DND-41 (cell line): ENCODE measurements at places on chromosomes 16 and 17.

DNA sequence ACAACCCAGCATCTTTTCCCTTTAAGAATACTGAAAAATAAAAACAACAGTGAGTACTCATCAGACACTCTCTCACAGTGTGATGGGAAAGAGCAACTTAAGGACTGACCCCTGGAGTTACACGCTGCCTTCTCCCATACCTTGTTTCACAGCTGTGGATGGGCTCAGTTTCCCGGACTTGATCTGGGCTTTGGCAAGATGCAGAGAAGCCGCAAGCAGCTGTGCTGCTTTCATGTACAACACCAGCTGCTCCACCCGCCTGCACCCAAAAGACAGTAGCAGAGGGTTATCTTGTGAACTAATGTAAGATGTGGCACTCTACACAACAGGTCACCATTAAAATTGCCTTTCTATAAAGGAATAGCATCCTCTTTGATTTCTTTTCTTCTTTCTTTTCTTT is 32.7 kb upstream of the ALDH3A1 start:
- DNase-seq, result no peak

DNA sequence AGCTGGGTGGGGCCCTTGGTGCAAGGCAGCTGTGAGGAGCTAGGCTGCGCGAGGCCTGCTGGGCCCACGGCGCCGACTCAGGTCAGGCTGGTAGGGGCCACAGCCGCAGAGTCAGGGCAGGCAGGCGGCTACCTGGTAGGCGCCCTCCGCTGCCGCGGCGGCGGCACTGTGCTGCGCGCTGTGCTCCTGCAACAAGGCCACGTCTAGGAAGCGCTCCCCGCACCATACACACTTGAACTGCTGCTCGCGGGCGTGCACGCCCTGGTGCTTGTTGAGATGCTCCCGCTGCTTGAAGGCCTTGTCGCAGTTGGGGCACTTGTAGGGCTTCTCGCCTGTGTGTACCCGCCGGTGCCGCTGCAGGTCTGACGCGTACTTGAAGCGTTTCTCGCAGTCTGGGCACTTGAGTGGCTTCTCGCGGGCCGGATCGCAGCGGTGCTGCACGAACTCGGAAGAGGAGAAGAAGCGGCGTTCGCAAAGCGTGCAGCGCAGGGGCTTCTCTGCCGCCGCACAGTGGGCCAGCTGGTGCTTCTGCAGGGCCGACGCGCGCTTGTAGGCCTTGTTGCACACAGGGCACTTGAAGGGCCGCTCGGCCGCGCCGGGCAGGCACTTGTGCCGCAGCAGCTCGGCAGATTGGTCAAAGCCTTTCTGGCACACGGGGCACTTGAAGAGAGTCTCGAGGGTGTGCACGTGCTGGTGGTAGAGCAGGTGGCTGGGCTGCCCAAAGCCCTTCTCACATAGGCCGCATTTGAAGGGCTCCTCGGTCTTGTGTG is 3.9 kb downstream of the ZNF319 start:
- no peak for DNase-seq

GRCh38 chr17:33464669-33465280 is 171.7 kb upstream of the ASIC2 start:
- DNase-seq, result no peak

- DNase-seq, result peak; percentile 94
These were observed 12.4 kb upstream of the AURKB start for GRCh38 chr17:8222630-8223355.

GRCh38 chr17:66753126-66753920 is 81.6 kb upstream of the CACNG5 start:
- DNase-seq, result no peak

- no peak for DNase-seq
These were observed 58.9 kb upstream of the MON1B start for GRCh38 chr16:77132051-77132618.

GRCh38 chr16:29819506-29819905 is 756 bp upstream of the MVP start:
- DNase-seq, result no peak

DNA sequence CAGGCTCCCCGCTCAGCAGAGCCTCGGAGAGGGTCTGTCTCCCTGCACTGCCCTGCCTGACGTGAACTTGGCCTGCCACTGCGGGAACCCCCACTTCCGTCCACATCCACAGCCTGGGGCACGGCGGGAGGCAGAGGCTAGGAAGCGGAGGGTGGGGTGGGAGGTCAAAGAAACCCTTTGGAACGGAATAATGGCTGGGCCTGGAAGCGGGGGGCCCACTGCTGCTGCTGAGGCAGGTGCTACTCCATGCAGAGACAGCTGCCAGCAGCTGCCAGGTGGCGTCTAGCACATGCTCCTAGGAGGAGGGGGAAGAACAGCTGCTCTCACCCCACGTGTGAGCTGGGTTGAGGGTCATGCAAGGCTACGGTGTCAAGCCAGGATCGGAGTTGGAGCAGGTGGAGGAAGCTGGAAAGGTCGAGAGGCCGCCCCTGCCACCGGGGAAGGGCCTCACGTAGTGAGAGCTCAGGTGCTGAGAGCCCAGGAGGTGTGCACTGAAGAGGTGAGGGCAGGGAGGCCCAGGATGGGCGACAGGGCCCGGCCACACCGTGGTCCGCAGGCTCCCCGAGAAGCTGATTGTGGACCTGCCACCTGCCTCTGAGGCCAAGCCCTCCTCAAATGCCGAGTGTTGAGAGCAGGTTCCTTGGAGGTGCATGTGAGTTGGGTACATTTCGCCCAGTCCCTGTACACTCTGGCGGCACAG is 9.8 kb downstream of the FSCN2 start:
- no peak for DNase-seq

DNA sequence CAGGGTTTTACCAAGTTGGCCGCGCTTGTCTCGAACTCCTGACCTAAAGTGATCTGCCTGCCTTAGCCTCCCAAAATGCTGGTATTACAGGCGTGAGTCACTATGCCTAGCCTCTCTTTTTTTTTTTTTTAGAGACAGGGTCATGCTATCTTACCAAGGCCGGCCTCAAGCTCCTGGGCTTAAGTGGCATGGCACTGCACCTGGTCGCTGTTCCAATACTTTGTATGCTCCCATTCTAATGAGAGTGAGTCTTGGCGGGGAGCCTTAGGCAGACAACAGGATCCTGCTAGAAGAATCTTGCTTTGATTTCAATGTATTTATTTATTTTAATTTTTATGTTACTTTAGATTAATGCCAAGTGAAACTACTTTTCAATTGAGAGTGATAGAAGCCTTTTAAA is 21.9 kb downstream of the TOM1L2 start:
- DNase-seq, result no peak

GRCh38 chr17:78000341-78000740 is 41.8 kb downstream of the TNRC6C start:
- no peak for DNase-seq

- DNase-seq, result no peak
These were observed 221.3 kb downstream of the SNX29 start for GRCh38 chr16:12197812-12198211.

DNA sequence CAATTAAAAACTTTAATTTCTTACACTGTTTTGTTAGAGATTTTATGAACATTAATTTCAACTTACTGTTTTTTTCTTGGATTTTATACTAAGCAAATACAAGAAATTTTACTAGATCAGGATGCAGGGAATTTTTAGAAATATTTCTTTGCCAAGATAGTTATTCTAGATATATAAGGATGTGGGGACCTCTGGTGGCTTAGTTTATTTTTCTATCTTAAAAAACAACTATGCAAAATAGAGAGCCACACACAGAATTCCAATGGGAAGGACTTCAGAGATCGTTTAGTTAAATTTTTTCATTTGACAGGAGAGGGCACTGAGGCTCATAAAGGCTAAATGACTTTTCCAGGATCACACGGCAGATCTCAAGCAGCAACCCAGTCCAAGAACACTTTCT is 23.0 kb upstream of the CAPNS2 start:
- no peak for DNase-seq

DNA sequence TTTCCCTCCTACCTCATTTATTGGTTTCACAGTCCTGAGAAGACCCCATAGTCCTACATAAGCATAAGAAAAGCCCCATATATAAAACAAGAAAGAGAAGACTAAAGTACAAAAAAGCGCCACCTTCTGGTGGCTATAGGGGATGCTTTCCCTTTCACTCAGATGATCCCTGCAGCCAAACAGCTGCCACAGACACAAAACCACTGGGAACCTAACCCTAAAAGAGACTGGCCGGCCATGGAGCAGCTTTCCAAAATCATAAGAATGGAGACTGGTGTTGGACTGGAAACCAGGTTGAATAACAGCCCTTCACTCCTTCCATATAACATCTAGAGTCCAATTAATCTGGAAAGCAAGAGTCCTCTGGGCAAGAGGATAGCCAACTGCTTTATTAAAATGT is 11.4 kb downstream of the DYNC1LI2 start:
- peak; percentile 48 for DNase-seq

DNA sequence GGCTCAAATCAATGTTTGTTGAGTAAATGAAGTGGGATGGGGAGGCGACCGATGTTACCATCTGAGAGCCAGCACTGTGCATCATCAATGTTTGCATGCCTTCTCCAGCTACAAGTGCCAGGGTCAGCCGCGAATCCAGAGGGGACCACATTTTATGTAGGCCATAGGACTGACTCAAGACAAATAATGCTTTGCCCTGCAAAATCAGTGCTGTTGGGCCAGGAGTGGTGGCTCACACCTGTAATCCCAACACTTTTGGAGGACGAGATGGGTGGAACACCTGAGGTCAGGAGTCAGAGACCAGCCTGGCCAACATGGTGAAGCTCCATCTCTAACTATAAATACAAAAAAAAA is 53.1 kb upstream of the WSB1 start:
- DNase-seq, result no peak

DNA sequence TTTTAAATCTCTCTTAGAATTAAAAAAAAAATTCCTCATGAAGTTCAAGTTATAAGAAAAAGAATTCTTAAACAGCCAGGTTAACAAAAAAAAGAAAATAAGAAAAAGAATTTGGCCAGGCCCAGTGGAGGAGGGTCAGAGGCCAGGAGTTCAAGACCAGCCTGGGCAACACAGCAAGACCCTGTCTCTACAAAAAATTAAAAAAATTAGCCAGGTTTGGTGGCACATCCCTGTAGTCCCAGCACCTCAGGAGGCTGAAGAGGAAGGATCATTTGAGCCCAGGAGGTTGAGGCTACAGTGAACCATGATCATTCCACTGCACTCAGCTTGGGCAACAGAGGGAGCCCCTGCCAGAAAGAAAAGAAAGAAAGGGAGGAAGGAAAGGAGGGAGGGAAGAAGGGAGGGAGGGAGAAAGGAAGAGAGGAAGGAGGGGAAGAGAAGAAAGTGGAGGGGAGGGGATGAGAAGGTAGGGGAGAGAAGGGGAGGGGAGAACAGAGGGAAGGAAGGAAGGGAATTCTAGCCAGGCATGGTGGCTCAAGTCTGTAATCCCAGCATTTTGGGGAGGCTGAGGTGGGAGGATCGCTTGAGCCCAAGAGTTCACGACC is 30.9 kb downstream of the COG1 start:
- DNase-seq, result no peak
